Activated CD4-positive, alpha-beta T cell treated with anti-CD3 and anti-CD28 coated beads, Interleukin-2, Interleukin-4, amounts not matched to agents 100 ng/mL and 50 ng/mL, durations not matched to agents 16 hours and 8 hours (primary cell): ENCODE measurements at places on chromosomes 4 and X.

GRCh38 chrX:69060631-69061408, 104.4 kb downstream of the PJA1 start:
- DNase-seq, result no peak

DNA sequence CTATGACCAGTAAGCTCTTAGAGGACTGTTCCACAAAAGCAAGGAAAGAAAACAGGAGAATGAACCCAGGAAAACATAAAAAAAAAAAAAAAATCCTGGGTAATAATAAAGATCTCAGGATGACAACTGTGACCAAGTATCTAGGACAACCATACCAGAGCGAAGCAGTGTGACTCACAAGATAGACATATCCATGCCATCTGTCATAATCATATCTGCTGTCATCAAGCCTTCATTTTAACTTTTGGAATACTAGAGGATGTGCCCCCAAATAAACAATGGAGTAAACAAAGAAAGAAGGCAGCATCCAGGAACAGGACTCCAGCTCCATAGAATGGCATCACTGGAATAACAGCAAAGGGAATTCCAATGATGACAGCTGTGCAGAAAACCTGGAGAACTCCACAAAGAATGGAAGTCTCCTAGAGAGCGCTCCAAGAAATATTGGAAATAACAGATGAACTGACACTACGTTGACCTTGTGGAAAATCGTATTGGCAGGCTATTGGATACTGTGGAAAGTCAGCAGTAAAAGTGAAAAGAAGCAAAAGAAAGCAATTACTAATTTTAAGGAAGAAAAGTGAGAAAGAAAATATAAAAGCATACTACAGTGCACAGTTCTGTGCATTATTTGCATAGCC, 35.3 kb downstream of the HPGDS start:
- no peak for DNase-seq

DNA sequence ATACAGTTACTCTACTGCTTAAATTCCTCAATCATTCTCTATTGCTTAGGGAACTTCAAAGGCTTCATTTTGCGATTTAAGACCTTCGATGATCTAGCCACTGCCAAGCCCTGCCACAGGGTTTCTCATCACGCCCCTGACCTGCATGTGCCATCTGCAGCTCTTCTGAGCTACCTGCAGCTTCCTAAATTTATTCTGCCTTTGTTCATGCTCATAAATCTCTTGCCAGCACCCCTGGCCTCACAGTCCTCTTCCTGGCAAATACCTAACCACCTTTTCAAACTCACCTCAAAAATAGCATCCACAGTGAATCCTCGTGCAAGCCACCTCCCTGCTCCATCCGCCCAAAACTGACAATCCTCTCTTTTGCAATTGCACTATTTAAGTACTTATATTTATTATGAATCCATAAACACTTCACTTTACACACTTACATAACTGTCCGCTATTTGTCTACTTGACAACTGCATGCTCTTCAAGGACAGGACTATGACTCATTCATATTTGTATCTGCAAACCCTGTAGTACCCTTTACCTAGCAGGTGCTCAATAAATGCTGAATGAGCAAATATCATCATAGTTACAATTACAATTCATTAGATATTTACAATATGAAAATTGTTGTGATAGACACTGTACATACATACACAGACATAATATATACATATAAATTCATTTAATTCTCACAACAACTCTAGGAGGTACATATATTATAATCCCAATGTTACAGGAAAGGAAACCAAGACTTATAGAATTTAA, 280.0 kb upstream of the RASGEF1B start:
- DNase-seq, result no peak

- DNase-seq, result no peak
Measured at GRCh38 chrX:16459008-16459407, 190.9 kb upstream of the S100G start.

GRCh38 chrX:53284684-53285447, 3.5 kb upstream of the IQSEC2 start:
- DNase-seq, result peak; percentile 58

GRCh38 chrX:1053072-1053471, 159.4 kb downstream of the CRLF2 start:
- no peak for DNase-seq
